ENCODE measurements at places on chromosomes 12 and 14.

- DNase-seq = peak; percentile 65
Observed at GRCh38 chr12:88471331-88472045, 108.8 kb downstream of the KITLG start.

- DNase-seq = peak; percentile 55
Observed at GRCh38 chr14:50001151-50001998, 108.5 kb downstream of the ARF6 start.

DNA sequence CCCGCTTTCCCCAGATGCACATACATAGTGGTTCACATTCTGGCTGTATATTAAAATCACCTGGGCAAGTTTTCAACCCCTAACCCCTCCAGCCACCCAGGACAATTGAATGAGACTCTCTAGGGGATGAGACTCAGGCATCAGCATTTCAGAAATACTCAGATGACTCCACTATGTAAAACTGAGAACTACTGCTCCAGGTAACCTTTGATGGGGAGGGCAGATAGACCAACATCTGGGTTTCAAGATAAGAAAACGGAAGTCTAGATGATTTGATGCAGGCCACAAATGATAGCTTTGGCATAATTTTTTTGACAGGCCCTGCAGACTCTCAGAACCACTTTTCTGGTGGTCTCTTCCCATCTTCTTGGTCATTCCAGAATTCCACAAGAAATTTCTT, 341.1 kb downstream of the EMP1 start:
- DNase-seq = no peak

DNA sequence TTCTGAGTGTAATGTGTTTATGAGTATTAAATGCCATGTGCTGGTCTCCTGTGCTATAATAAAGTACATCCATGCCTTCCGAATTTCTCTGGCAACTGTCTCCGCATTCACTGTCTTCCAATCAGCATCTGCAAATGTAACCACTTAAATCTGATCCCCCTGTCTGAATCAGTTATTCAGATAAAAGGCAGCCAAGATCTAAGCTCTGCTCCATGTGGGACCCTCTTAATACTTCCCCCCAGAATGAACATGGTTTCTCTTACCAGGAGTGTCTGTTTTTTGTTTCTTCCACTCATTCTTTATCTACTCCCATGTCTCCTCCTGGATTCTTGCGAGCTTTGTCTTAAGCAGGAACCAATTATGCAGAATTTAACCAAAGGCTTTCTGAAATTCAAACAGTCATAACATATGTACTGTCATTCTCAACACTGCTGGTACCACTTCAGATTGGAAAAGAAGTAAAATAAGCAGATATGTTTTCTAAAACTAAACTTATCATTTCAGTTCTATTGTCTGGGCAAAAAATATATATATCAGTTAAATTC, 996.7 kb upstream of the FLRT2 start:
- DNase-seq = no peak

DNA sequence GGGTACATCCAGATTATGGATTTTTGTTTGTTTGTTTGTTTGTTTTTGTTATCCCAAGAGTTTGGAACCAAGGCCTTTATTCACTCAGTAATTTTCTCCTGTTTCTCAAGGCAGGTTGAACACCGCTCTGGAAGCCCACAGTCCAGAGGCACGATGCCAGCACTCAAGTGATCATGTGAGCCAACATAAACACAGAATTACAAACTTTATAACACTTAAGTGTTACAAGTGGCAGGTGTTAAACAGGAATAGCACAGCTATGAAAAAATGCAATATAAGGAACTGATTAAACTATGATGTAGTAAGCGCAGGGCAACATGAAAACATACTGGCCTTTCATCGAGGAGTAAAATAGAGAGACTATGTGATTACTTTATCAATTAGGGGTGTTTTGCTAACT, 1885.8 kb upstream of the SEL1L start:
- DNase-seq = no peak

- no peak for DNase-seq
Observed at GRCh38 chr12:114064497-114064896, 98.4 kb upstream of the RBM19 start.
